Esophagus muscularis mucosa (tissue), 4 donors: ENCODE measurements at places on chromosomes 5 and 9. TPM values are rescaled to one million over a fixed set of nuclear protein-coding genes. Genes with fewer than 3 reads are reported as not detected.

Gene ZNF300
- 2.5 TPM for total RNA-seq

- no peak for DNase-seq
Observed at GRCh38 chr5:34722183-34722582, 66.1 kb downstream of the RAI14 start.

- no peak for DNase-seq
Observed at GRCh38 chr9:75051285-75051684, 23.2 kb upstream of the CARNMT1 start.

DNA sequence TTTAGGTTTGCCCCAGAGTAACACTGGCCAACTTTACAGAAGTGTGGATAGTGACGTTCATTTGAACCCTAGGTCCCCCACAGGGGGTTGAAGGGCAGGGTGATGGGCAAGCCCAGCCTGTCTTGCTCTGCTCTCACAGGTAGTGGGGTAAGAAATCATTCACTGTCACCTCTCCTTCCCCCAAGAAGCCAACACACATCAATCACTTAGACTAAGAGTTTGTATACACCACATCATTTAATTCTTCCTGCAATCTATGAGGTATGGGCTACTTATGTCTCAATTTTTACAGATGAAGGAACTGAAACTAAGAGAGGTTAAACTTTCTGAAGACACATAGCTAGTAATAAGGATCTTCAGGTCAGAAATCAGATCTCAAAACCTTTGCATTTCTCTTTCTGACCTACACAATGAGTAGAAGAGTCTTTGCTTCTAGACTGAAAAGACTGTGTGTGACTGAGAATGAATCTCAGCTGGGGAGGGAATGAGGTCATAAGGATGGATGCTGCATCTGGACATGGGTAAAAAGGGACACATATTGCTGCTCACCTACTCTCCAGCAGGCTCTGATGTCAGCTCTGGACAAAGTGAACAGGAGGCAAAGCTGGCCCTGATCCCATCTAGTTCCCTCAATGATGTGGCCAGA is 81.0 kb upstream of the EQTN start:
- DNase-seq, result no peak

- DNase-seq, result no peak
Observed at GRCh38 chr9:134758949-134759607, 117.5 kb downstream of the COL5A1 start.
